ENCODE measurements at places on chromosomes 5 and 9.

GRCh38 chr5:152462021-152462721 lies 57.1 kb upstream of the NMUR2 start:
- no peak for DNase-seq

GRCh38 chr5:159061179-159061796 lies 38.4 kb downstream of the EBF1 start:
- DNase-seq, result no peak

DNA sequence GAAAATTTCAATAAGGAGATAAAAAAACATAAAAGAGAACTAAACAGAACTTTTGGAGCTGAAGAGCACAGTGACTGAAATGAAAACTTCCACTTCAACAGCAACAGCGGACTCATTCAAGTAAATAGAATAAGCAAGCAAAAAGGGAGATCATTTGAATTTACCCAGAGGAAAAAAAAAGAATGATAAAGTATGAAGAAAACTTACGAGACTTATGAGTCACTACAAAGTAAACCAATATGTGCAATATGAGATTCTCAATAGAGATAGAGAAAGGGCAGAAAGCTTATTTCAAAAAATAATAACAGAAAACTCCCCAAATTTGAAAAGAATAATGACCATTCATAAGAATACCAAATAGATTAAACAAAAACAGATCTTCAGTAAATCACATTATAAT lies 1605.7 kb upstream of the CDH6 start:
- DNase-seq, result no peak

GRCh38 chr9:73050887-73051550 lies 98.2 kb upstream of the ALDH1A1 start:
- no peak for DNase-seq

- DNase-seq, result no peak
Measured at GRCh38 chr9:74865177-74865576, 22.5 kb downstream of the TRPM6 start.

DNA sequence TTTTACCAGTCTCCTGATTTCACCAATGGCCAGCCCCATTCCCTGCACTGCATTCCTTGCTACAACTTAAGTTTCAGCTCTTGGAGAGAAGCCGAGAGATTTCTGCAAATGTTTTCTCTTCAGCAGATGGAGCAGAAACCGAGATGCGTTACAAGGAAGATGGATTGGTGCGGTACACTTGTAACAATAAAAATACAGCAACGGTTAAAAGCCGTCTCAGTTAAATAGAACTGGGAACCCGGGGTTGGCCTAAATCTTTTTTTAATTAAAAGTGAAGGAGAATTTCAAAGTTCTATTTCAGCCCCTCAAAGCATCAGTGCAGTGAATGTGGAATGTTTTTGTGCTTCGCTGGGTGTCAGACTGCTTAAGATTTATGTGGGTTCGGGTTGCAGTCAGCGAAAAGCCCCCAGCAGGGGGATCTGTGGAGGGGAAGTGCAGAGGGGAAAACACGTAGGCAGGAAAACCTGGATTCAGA lies 19.8 kb downstream of the BRINP1 start:
- no peak for DNase-seq

GRCh38 chr5:149820536-149821510 lies 90.7 kb downstream of the PPARGC1B start:
- DNase-seq, result no peak

DNA sequence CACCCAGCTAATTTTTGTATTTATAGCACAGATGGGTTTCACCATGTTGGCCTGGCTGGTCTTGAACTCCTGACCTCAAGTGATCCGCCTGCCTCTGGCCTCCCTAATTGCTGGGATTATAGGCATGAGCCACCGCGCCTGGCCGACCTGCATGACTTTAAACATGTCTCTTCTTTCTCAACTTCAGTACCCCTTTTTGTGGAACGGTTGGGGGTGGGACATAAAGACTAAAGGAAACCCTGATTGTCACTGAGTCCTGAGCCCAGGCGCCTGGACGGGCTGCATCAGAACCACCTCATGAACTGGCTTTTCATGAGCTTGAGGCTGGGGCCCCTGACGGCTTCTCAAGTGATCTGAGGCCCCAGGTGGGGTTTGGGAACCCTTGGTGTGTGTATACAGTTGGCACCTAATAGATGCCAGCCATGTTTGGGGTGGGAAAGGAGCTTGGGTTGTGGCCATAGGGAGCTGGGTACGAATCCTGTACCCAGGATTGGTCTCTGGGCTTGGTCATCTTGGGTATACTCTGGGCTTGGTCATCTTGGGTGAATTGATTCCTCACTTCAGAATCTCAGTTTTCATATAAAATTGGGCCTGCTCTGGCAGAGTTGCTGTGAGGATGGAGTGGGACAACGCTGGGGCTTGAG lies 2.2 kb downstream of the GRK6 start:
- DNase-seq, result peak; percentile 45

DNA sequence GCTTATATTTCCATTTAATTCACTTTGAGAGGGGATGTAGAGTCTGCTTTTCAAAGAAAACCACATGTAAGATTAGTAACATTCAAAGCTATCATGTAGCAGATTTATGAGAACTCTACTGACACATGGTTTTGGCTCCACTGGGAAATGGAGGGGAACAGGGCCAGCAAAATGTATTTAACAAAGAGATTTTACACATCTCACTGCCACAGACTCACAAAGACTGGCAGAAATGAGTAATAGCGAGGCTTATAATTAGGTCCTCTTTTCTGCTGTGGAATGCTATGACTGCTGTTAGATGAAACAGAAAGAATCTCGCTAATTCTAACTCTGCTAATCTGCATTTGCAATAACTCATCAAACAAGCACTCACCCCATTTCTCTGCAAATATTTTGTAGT lies 4.5 kb downstream of the DAP start:
- no peak for DNase-seq

- no peak for DNase-seq
Measured at GRCh38 chr5:123651234-123651633, 139.3 kb downstream of the CSNK1G3 start.

DNA sequence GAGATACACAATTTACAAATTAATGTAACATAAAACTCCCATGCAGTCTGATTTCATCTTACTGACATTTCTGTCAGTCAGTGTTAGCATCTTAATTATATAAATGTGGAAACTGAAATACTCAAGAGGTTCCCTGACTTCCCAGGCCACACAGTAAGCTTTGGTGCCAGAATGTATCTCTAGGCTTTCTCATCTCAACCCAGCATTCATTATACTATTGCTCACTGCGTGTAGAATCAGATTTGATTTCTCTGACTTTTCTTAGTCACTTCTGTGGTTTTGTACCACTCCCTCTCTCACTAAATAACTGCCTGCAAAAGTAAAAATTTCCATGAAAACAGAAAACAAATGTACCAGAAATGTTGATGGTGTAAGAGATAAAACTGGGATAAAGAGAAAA lies 31.7 kb upstream of the CDKN2B start:
- no peak for DNase-seq

DNA sequence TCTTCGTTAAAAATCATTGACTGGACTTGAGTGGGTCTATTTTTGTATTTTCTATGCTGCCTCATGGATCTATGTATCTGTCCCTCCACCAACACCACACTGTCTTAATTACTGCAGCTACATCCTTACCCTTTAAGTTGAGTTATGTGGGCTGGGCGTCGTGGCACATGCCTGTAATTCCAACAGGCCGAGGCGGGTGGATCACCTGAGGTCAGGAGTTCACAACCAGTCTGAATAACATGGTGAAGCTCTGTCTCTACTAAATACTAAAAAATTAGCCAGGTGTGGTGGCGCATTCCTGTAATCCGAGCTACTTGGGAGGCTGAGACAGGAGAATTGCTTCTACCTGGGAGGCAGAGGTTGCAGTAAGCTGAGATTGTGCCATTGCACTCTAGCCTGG lies 48.2 kb downstream of the XRCC4 start:
- DNase-seq, result no peak

- no peak for DNase-seq
Measured at GRCh38 chr9:134591082-134591571, 50.5 kb upstream of the COL5A1 start.

DNA sequence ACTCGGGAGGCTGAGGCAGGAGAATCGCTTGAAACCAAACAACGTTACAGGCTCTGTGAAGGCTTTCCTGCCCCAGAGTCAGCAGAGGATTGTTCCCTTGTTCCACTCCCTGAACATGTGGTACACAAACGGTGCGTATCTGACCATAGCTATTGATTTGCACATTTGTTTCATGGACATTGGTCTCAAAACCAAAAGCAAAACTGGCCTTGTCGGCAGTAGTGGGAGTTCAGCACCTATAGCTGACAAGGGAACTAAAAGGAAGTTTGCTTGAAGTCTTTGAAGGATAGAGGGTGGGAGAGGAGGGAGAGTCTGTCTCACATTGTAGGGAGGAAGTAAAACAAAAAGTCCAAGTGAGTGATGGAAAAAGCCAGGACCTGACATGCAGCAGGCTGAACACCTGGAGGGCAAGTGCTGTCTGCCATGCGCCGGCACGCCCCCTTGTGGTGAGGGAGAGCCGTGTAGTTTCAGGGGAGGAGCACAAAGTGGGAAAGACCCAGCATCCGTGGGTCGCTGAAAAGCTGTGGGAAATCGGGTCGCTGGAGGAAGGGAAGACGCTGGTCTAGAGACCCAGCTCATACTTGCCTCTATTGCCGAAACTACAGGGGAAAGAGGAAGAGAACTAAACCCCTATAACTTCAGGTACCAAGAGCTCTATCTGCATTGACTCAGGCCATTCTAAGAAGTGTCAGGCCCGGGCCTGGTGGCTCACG lies 58.0 kb downstream of the RAD23B start:
- peak; percentile 86 for DNase-seq

GRCh38 chr9:133515240-133515610 lies 9.5 kb downstream of the MYMK start:
- no peak for DNase-seq

DNA sequence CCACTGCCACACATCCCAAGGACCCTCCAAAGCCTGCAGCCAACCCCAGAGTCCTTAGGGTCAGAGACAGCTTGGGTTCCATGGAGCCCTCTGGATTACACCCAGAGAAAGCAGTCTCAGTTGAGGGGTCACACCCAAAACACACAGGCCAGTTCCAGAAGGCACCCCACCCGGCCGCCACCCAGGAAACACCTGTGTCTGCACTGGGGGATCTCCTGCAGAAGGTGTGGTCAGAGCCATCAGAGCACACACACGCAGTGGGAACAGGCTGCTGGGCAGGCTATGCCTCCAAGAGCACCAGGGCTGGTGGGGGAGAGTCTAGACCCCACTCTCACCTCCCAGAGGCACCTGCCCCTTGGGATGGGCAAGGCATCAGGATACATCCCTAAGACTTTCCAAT lies 27.3 kb downstream of the NIPAL4 start:
- DNase-seq, result no peak

GRCh38 chr9:134660407-134660806 lies 18.8 kb downstream of the COL5A1 start:
- peak; percentile 60 for DNase-seq

DNA sequence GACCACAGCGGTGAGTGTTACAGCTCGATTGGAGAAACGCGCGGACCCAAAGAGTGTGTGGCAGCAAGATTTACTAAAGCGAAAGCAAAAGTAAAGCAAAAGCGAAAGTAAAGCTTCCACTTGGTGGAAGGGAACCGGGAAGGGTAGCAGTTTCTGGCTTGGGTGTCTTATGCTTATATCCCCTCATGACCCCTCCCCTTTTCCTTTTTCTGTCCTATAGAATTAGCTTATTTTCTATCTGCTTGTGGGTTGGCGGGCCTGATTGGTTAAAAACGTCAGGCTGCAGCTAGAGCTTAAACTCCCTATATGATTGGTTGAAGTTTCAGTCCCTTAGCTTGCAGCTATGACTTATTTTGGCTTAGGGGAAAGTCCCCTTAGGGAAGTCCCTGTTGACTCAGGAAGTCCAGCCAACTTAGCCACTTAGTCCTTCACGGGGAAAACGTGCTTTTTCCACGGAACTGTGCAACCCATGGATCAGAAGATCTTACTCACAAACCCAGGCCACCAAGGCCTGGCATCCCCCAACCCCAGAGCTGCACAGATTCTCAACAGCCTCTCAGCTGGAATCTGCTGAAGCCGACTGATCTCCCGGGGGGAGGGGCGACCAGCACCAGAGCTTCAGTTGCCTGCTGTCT lies 114.2 kb upstream of the ADAMTS16 start:
- DNase-seq, result peak; percentile 12

DNA sequence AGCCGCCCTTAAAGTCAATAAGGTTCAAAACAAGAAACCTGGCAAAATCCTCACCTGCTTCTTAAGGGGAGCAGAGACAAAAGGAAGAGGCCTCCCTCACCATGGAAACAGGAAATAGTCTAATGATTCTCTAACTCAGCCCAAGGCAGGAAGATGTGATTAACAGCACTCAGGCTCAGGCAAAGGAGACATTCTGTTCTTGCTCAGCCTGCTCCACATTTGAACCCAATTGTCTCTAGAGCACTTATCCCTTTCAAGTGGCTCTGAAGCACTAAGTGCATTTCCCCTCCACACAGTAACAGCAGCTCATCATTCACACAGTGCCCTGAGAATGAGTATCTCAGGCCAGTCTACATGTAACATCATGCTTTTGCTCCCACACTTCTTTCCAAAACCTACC lies 72.3 kb downstream of the NIPSNAP3B start:
- no peak for DNase-seq

DNA sequence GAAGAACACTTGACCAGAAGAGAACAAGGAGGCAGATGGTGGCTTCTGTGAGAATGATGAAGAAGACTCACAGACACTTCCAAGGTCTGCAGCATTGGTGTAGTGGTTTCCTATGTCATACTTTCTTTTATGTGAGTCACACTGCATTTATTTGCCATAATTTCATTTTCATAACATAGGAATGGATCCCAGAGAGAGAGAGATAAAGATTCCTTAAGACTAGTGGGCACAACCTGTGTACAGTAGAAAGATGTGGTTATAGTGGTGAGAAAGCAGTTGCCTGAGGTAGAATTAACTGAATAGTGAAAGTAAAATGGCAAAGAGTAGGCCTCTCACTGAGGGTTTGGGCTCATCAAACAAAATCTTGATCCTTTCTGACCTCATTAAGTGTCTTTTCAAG lies 7.6 kb upstream of the CCDC152 start:
- DNase-seq, result no peak

GRCh38 chr9:131676431-131676972 lies 63.4 kb downstream of the RAPGEF1 start:
- peak; percentile 54 for DNase-seq

- DNase-seq, result no peak
Measured at GRCh38 chr5:74420220-74420619, 220.3 kb downstream of the ENC1 start.

All from activated CD8-positive, alpha-beta T cell treated with anti-CD3 and anti-CD28 coated beads for 36 hours (primary cell).